ENCODE measurements at places on chromosomes 13 and 19. TPM values are rescaled to one million over a fixed set of nuclear protein-coding genes. Genes with fewer than 3 reads are reported as not detected.

The CYP2F1 gene
- total RNA-seq, result not detected

The A1BG gene
- total RNA-seq, result 13.7 TPM

The FPR1 gene
- total RNA-seq, result not detected

The ZNF816 gene
- total RNA-seq, result 0.07 TPM

The ZNF443 gene
- 1.4 TPM for total RNA-seq

The SH2D3A gene
- total RNA-seq, result 13.3 TPM

The ZGLP1 gene
- total RNA-seq, result 3.6 TPM

The ZNF568 gene
- total RNA-seq, result 1.4 TPM

The CFAP97D2 gene
- total RNA-seq, result not detected

The PINLYP gene
- 0.34 TPM for total RNA-seq

The ATP7B gene
- total RNA-seq, result 2.4 TPM

The SULT2A1 gene
- not detected for total RNA-seq
